ENCODE measurements at places on chromosomes 2 and 18.

DNA sequence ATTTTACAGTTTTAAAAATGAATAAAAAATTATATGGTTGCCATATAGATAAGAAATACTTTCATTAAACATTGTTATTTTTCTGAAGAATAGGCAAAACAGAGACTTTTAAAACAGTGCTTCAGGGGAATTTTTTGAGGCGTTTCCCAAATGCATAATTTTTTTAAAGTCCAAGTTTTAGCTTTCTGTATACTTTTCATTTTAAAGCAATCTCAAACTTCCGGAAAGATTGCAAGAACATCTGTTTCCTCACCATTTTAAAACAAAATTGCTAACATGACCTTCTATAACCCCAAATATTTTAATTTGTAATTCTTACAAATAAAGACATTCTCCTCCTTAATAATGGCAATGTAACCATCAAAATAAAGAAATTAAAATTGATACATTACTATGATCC lies 15.1 kb upstream of the MBD2 start:
- no peak for DNase-seq

- DNase-seq, result no peak
These were observed 112.8 kb downstream of the CDC42EP3 start for GRCh38 chr2:37558623-37559022.

GRCh38 chr18:75068682-75069435 lies 140.1 kb downstream of the PTGR3 start:
- DNase-seq, result no peak

DNA sequence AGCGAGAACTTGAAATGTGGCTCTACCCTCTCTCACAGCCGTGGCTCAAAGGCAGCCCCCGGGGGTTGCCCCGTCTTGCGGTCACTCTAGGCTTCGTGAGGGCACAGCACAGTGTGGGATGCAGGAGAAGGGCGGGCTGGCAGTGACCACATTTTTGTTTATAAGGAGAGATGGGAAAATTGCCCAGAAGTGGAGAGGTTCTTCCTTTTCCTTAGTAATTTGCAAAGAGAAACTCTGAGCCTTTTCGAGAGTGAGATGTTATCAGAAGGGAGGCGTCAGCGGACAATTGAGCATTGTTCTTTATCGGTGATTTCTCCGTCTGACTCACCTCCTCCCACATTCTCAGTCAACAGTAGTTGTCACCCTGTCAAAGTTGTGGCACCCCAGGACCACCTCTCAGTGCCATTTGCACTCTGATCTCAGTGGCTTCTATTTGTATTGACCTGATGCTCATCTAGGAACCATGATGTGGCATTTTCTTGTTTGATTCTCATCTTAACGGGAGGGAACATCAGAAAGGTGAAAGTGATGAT lies 89.6 kb downstream of the ACAA2 start:
- no peak for DNase-seq

DNA sequence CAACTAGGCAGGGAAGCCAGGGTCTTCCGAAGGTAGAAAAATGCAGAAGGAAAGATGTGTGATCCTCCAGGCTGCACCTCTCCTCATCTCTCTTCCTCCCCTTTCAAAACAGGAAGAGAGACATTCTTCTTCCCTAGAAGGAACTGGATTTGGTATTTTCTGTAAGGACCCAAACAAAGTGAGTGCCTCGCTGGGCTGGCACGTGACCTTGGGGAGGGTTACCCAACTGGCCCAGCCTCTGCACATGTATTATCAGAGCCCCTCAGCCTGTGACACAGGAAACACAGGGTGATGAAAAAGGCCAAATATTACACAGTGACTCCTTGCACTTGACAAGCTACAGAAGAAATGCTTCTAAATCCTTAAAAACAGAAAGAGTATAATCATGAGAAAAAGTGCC lies 2.3 kb downstream of the HJURP start:
- no peak for DNase-seq

Data from fibroblast of skin of left quadriceps (primary cell).